ENCODE measurements at places on chromosomes 1 and 21. TPM values are rescaled to one million over a fixed set of nuclear protein-coding genes. Genes with fewer than 3 reads are reported as not detected.

- DNase-seq, result no peak
Measured at GRCh38 chr1:78240755-78241154, 195.0 kb downstream of the GIPC2 start.

DNA sequence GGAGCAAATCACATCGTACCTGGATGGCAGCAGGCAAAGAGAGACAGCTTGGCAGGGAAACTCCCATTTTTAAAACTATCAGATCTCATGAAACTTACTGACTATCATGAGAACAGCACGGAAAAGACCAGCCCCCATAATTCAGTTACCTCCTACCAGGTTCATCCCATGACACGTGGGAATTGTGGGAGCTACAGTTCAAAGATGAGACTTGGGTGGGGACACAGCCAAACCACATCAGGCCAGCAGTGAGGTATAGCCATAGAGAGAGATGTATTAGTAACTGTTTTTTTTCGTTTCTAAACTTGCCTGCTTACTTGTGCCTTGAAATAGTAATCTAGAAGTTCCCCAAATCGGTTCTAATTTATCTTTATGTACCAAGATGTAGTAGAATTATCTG is 48.9 kb downstream of the AK4 start:
- no peak for DNase-seq

DNA sequence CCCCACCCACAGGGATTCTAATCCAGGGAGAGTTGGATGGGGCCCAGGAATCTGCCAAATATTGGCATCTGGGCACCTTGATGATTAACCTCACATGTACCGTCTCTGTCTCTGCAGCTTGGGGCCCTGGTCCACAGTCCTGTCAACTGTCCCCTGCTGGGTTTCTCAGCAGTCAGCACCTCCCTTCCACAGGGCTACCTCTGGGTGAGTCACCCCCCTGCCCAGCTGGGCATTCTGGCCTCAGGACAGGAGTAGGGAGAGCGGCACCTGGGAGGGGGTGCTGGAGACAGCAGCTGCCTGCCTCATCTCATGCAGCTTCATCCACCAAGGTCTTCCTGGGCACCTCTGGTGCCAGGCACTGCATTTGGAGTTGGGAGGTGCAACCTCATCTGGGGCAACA is 100.6 kb upstream of the ACTL8 start:
- no peak for DNase-seq

- DNase-seq, result peak; percentile 81
Measured at GRCh38 chr1:160189649-160190625, at the start of gene CASQ1. Gene CASQ1, plus strand, starts transcription at chr1:160190575. Its CDS starts 177 bp downstream, at chr1:160190752.

DNA sequence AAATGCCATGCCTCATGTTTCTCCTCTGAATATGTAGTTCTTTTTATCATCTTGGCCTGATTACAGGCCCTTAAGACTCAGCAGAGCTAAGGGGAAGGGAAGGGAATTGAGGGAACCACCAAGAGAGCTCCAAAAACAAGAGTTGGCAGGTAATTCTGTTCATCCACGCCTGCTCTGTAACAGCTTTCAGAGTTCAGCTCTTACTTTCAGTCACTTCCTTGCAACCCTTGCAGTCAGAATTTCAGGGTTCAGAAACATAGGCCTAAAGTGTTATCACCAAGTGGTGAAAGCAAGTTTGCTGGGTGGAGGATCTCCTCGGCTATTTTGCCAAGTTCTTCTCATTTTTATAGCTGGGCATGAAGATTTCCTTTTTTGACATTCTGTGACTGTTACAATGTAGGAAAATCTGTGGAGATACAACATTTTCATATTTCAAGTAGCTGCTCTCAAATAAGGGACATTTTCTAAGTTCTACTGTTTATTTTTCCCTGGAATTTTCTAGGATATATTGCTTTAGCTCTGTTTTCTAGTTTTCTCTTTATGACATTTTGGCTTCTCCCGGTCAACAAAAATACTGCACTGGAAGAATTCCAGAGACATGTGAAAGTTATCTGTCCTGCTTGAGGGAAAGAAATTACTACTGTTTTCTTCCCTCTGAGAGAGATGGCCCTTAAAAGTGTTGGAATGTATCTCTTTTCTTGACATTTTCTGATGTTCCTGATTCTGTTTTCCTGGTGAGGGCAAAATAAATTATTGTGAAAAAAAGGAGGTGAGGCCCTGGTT is 251.8 kb upstream of the ST6GALNAC5 start:
- no peak for DNase-seq

DNA sequence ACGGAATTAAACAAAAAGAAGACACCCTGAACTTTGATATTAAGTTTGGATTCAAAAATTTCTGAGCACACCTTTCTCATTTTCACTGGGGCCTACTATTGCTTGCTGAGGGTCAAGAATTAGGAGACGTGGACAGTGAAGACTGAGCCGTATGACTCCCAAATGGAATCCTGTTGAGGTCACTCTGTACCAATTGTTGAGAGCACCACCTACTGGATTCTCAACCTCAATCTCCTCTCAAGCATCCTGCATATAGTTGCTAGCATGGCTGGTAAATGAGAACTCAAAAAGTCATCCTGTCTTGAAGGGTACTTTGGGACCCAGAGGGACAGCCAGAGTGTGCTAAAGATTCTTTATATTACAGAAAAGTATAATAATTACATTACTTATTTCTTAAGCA is 20.2 kb upstream of the MTR start:
- DNase-seq, result peak; percentile 42

- no peak for DNase-seq
Measured at GRCh38 chr1:213564215-213564659, 423.5 kb upstream of the PROX1 start.

- DNase-seq, result peak; percentile 18
Measured at GRCh38 chr1:54051933-54052430, 1.0 kb downstream of the TMEM59 start.

DNA sequence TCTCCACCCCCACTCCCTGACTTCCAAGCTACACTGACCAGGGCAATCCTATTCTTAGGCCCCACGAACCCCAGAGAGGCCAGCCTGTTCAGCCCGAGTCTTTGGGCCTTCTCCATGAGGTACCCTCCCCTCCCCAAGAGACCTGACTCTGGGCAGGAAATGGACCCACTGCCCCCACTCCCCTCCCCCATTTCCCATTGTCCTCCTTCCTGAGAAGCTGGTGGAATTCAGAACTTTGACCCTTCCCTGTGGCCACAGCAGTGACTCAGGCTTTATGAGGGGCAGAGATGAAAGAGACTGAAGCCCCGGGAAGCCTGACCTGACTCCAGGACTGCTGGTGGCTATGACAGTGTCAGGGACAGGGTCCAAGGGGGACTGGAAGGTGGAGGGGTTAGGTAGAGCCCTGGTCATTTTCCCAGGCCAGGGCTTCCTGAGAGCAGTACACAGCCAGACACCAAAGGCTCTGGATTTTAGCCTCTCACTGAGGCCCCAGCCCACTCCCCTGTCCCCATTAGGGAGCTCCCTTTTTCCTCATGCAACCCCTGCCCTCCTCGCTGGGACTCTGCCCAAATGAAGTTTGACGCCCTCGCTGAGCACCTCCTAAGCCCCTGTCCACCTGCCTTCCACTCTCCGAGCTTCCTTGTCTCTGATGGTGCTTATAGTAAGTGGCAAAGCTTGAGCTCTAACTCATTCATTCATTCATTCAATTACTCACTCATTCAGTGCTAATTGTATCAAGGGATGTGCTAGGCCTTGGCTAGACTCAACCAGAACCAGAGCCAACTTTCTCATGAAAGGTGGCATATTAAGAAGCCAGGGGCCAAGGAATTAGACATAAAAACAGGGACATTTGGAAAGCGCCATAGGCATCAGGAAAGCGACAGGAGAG is 3.0 kb downstream of the CRYBG2 start:
- DNase-seq, result no peak

DNA sequence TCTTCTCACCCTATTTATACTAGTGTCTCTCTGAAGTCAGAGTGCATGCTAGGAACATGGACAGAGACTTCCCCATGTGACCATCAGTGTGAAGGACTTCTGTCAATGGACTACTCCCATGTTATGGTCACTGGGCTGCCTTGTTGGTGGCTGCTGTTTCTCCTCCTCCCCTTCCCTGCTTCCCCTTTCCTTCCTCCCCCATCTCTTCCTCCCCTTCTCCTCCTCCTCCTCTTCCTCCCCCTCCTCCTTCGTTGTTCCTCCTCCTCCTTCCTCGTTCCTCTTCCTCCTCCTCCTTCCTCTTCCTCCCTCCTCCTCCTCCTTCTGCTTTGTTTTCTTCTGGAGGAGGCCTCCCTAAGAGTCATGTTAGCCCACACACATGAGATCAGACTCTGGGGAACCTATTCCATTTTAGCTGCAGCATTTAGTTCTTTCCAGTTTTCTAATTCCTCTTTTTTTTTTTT is 35.8 kb downstream of the IER5 start:
- DNase-seq, result no peak

DNA sequence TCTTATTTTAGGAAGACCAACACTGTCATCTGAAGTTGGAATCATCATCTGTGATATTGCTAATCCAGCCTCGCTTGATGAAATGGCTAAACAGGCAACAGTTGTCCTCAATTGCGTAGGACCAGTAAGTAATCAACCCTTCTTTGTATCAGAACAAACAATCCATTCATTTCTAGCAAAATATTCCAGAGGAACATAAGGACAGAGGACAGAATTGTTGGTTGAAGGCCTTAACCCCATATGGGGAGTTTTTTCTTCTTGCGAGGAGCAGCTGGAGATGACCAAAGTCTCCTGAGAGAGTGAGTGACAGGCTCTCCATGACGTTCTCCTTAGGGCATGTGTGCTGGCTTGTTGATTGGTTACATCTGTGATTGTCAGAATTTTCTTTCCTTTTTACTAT is 2.7 kb downstream of the SCCPDH start:
- peak; percentile 42 for DNase-seq

DNA sequence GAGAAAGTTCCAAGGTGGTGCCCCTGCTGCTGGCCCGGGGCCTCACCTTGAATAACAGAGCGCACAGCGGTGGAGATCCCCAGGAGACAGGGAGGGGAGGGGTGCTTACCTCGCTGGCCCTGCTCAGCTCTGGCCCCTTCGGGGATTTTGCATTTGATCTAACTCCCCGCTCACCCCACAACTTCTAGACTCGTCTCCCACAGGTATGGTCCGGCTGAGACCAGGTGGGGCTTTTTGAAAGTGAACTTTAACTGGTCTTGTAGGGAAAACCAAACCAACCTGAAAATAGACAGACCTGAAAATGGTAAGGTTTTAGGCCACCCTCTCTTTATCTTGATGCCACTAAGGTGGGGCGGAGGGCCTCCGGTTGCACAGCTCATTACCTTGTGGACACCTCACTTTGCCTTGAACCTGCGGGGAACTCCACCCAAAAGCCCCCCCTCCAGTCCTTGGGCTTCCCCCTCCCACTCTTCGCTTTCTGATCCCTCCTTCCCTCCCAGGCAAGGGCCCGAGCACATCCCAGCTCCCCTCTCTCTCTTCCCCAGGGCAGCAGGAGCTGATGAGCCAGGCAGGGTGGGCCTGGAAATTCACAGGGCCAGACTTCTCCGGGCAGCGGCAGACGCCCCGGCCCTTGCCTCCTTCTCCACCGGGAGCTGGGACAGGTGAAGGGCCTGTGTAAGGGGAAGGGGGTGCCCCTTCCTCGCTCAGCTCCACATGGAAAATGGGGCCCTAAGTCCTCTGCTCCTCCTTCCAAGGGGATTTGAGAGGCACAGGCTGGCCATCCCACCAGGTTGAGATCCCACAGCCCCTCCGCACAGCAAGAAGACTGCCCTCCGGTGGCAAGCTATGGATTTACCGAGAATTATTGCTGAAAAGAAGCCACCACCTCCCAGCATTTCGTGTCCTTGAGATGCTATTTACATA is 16.1 kb downstream of the TNFRSF8 start:
- DNase-seq, result peak; percentile 58

DNA sequence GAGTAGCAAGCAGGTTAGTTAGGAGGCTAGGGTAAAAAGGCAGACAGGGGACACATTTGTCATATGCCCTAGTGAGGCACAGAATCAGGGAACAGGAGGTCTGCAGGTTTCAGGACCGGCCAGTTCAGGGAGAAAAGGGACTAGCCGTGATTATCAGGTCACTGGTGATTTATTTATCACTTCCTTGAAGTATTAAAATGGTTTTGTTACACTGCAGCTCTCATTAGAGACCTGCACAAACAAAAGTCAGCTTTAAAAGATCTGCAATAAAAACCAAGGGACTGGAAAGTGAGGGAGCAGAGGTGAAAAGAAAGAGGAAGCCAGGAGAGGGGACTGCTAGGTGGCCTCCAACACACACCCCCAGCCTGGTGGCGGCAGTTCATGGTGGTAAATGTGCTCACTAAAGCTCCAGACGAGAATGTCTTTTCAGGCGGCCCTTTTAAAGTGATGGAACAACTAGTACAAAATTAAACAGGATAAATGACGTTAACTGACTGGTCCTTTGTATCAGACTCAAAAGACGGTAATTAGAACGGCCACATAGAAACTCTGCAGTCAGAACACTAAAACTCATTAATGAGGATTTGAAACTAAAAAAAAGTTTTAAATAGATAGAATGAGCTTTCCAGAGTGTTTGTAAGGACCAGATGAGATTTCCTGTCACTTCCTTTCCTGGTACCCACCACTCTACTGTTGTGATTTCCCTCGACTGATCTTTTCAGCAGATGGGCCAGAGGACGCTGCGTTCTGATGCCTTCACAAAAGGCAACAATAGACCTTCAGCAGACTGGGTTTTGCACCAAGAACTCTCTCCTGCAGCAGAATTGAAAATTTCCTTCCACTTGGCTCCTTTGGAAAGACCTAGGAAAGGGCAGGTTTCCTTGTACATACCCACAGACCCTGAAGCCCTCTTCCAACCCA is 136.8 kb downstream of the NTPCR start:
- no peak for DNase-seq

DNA sequence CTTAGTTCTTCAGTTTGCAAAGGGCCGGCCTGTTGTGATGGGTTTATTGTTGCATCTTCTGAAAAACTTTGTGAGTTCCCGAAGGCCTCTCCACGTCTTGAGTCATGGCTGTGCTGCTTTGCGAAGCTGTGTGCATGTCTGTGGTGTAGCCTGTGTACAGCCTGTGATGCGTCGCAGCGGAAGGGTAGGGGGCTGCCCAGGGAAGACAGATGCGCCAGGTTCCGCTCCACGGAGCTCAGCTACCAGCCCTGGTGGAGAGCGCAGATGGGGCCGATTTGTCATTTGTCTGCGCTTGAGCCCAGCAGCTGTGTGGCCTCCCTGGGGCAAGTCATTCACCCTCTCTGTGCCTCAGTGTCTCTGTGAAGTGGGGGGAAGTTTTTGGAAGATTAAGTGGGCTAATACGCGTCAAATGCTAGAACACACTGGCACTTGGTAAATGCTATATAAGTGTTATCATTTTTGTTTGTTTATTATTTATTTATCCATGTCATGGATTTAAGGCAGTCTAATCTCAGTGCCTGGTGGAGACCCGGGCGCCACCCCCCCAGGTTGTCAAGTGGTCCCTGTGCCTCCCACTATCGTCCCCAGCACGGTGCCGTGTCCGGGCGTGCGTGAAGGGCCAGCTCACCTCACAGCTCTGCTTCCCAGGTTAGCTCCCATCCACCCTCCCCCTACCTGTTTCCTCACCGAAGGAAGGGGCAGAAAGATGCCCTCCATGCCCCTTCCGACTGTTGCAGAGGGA is 8.4 kb downstream of the PDE9A start:
- no peak for DNase-seq

PKP1 gene
- total RNA-seq, result 137 TPM

PTAFR gene
- 1.3 TPM for total RNA-seq

TNN gene
- total RNA-seq, result 54.2 TPM

CPLANE2 gene
- 3.0 TPM for total RNA-seq
